Stimulated activated CD4-positive, alpha-beta T cell treated with anti-CD3 and anti-CD28 coated beads, Interleukin-15, amount 100 ng/mL, for 1 hour (primary cell): ENCODE measurements at places on chromosomes 6 and 20.

- no peak for DNase-seq
These were observed 100.3 kb downstream of the TMEM242 start for GRCh38 chr6:157223021-157223430.

GRCh38 chr20:54048891-54049545, 21.4 kb downstream of the BCAS1 start:
- no peak for DNase-seq

DNA sequence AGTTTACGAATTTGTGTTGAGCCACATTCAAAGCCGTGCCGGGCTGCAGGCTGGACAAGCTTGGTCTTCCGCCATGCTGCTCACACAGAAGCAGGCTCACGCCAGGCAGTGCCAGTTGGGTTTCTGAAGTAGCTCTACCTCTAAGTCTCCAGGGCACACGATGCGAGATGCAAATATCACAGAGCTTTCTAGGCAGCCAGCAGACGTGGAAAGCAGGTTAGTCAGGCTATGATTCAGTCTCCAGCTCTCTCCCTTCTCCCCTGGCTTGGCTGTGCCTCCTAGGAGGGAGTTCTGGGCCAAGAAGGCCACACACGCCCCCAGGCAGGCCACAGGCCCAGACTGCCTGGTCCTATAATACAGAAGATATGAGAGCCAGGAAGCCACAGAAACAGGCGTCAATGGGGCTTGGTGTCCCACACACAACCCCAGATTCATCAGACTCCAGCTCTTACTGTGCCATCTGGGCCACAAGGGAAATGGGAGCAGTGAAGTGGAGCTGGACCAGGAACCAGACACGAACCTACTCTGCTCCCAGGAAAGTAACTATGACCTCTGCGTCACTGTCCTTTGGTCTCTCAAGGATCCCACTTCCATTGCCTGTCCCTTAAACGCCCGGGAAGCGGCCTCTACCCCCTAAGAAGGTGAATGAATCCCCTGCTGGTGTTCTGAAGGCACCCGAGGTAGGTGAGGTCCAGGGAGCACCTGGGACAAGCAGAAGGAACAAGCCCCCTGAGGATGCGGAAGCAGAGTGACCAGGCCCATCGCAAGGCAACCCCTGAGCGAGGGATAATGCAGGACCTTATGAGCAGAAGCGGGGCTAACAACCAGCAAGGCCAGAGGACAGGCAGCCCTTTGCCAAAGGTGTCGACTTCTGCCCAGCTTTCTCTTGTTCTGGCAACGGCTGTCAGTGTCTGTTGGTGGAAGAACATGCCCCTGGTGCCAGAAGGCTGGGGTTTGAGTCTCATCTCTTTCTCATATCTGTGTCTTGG, 61.2 kb downstream of the GFOD1 start:
- no peak for DNase-seq

- DNase-seq, result no peak
These were observed 9.0 kb downstream of the LRP11 start for GRCh38 chr6:149855040-149855654.

GRCh38 chr6:151493161-151493803, 535 bp upstream of the CCDC170 start:
- no peak for DNase-seq

GRCh38 chr6:34897716-34898115, 8.7 kb downstream of the ANKS1A start:
- no peak for DNase-seq

- no peak for DNase-seq
These were observed 306.7 kb downstream of the PLCB1 start for GRCh38 chr20:8438748-8439147.

- DNase-seq, result no peak
These were observed 11.0 kb downstream of the PTCHD4 start for GRCh38 chr6:48099713-48100587.

GRCh38 chr6:23483896-23484295, 642.1 kb upstream of the NRSN1 start:
- DNase-seq, result no peak

DNA sequence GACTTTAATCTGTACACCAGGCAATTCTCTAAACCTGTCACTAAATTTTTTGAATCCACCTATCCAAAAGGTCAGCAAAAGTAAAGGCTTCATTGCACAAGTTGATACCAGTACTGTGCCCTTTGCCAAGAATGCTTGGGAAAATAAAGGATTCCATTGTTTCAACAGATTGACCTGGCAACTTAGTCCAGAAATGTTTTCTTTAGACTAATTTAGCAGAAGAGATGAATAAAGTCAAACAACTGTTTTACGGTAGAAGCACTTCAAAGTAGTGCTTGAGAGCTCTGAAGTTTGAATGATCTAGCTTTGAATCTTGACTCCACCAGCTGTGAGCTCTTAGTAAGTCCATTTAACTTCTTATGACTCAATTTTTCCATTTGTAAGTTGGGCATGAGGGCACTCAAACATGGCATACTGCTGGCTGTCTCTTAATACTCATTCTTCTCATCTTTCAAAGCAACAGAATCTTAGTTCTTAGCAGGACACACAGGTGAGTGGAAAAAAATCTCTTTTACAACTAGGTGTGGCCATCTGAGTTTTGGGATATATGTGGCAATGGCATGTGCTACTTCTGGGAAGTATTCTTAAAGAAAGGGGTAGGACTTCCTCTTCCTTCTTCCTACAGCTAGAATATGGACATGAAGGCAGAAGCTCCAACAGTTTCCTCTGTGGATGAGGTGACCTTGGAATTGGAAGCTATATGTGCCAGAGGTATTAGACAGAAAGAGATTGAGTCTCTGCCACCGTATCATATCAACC, 55.9 kb upstream of the LOC128125822 start:
- no peak for DNase-seq

DNA sequence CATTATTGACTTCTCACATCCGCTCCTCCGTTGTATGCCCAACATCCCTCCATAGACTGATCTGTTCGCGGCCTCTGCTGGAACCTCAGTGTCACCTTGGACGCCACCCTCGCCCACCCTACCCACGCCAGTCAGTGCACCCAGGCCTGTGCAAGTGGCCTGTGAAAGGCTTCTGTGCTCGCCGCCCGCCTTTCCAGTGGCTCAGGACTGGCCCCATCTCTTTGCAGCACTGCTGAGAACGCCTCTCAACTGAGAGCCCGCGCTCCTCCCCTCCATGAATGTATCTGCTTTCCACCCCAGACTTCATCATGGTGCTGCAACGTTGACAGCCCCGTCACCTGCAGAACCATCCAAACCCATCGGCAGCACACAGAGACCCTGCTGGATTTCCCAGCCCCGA, 227.3 kb upstream of the QKI start:
- DNase-seq, result no peak

GRCh38 chr6:131947986-131948661, 3.0 kb downstream of the CCN2 start:
- no peak for DNase-seq

DNA sequence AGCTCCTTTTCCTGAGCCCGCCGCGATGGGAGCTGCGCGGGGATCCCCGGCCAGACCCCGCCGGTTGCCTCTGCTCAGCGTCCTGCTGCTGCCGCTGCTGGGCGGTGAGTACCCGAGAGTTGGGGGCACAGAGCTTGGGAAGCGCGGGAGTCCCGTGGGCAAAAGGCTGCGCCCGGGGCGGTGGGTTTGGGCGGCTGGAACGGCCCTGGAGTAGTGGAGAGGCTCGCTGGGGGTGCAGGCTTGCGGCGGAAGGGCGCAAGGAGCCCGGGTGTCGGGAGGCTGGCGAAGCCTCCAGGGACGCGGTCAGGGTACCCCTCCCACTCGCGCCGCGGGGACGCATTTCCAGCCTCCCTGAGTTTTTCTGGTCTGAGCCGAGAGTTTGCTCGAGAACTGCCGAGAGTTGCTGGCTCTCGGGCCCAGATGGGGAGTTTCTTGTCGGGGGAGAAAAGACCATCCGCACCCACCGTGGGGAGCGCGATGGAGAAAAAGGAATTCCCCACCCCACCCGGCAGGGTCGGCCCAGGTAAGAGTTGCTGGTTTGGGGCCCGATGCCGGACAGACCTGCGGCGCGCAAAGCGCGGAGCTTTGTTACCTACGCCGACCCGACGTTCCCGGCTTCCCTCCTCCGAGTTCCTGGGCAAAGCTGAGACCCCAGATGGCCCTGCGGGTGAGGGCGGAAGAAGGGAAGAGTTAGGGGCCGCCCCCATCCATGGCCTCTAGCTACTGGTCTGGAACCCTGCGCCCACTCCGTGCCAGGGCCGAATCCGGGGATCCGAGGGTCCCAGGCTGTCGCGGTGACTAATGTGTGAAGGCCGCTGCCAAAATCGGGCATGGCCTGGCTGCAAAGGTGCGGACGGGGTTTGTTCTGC, 584 bp downstream of the PTK7 start:
- DNase-seq, result no peak

GRCh38 chr6:72102561-72102960, 216.2 kb downstream of the RIMS1 start:
- DNase-seq, result no peak

- DNase-seq, result no peak
These were observed 185.8 kb upstream of the TENT5A start for GRCh38 chr6:81938014-81938856.

DNA sequence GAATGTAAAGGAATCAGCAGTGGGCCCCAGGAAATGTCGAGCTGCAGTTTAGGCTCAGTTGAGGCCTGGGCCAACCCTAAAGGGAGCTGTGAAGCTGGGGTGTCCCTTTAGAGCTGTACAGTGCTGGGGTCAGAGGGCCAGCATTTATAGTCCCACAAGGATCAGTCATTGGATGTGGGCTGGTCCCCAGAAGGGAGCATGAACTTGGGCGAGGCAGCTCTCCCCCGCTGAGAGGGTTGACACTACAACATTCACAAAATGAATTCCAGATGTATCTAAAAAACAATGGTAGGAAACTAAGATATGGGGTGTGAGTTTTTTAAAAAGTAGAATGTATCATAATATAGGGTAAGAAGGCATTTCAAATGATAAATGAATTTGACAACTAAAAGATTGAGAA, 29.7 kb upstream of the TMX4 start:
- no peak for DNase-seq

GRCh38 chr6:169881976-169882375, 130.6 kb downstream of the ERMARD start:
- DNase-seq, result no peak

- no peak for DNase-seq
These were observed 19.0 kb upstream of the MAP3K7 start for GRCh38 chr6:90605749-90606340.

DNA sequence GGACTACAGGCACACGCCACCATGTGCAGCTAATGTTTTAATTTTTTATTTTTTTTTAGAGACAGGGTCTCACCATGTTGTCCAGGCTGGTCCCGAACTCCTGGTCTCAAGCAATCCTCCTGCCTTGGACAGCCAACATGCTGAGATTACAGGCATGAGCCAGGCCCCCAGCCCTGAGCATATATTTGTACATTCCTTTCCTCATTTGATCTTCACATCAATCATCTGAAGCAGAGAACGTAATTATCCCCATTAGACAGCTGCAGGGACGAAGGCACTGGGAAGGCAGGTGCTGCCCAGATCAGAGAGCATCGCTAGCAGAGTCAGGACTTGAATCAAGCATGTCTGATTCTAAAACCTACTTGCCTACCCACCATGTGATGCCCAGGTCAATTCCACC, 41.0 kb upstream of the SIRPA start:
- DNase-seq, result no peak

GRCh38 chr6:149128489-149129145, 188.9 kb upstream of the TAB2 start:
- peak; percentile 12 for DNase-seq

DNA sequence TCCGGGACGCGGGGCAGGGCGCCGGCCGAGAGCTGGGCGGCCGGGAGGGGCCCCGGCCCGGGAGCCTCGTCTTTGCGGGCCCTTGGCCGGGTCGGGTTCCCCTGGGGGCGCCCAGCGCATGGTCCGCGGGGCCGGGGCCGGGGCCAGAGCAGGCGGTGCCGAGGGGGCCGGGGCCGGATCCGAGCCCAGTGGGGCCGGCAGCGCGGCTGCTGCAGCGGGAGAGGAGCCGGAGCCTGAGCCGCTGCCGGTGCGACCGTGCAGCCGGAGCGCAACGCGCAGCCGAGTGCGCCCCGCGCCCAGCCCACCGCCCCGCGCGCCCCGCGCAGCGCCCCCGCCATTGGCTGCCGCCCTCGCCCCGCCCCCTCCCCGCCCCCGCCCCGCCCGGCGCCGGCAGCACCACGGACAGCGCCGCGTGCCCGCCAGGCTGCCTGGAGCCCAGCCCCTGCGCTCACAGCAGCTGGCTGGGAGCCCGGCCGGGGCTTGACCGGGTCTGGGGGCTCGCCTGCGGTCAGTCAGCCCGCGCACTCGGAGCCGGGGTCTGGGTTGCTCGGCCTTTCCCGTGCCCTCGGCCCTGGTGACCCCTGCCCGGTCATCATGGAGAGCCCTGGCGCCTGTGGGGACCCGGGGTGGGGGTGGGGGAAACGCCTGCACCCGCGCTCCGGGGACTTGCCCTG, at the start of gene HRH3:
Gene HRH3, minus strand, starts transcription at position 287 of the 674 bp plus-strand sequence. CDS start 308 bp downstream, outside the sequence.
- DNase-seq, result peak; percentile 26

DNA sequence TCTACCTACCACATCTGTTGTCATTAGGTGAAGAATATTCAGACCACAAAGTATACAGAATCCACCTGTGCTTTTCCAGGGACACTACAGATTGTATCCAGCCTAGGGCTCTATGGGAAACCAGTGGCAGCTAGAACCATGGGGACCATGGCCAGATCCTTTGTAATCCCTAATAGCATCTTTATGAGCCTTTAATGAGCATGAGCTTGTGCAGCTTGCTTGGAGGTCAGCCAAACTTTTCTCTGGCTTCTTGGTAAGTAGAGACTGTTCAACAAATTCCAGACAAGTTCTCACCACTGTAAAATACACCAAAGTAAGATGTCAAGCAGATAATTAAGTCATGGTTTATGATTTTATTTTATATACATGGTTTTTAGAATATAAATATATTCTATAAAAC, 301.6 kb upstream of the ADGRB3 start:
- DNase-seq, result no peak

DNA sequence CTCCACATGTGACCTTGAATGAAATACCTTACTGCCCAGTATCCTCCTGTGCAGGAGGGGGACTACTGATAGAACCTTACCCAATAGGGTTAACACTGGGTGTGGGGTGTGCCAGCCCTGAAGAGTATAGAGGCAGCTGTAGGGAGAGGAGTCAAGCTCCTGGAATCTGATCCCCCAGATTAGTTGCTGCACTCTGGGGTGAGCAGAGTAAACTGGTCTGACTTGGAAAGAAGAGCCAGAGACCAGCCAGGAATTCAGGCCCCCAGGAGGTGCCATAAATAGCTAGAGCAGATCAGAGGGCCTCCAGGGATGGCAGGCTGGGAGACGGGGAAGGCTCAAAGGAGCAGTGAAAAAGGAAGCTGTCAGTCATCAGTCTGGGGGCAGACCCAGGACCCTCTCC, 3.5 kb upstream of the APOBEC2 start:
- DNase-seq, result no peak

GRCh38 chr20:32546918-32547752, 38.0 kb downstream of the NOL4L start:
- DNase-seq, result no peak

DNA sequence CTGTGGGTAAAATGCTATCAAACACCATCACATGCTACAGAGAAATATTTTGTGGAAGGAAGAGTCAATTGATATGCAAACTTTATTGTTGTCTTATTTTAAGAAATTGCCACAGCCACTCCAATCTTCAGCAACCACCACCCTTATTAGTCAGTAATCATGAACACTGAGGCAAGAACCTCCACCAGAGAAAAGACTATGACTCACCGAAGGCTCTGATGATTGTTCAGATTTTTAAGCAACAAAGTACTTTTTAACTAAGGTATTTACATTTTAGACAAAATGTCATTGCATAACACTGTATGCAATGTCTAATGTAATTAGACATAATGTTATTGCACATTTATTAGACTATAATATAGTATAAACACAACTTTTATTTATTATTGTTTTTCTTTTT, 26.2 kb upstream of the MMP24 start:
- no peak for DNase-seq

- DNase-seq, result no peak
These were observed 702 bp downstream of the ETV7 start for GRCh38 chr6:36386495-36387439.

- DNase-seq, result no peak
These were observed 10.5 kb upstream of the KHDRBS2 start for GRCh38 chr6:62296541-62296940.
